ENCODE measurements at places on chromosomes 4 and X.

DNA sequence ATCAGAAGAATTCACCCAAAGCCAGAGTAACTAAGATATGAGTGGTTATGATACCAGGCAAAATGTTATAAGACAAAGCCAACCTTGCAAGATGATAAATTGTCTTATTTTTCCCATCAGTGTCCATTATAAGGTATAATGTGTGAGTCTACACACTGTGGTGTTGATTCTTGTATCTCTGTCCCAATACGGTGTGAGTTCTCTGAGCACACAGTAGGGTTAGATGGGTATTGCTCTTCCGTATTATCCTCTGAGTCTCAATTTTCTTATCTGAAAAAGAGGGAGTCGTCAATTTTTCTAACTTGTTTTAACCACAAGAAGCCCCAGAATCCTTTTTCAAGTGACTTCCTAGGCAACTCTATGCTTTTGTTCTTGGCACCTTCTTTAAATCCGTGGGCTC lies 69.9 kb downstream of the HMGB2 start:
- no peaks in the 10 kb centered on the region for H3K4me1 ChIP-seq
- no peak for DNase-seq
- no peak overlapping the region for H3K4me3 ChIP-seq
- no peaks in the 10 kb centered on the region for H3K27me3 ChIP-seq
- H3K27ac ChIP-seq: no peak overlapping the region

DNA sequence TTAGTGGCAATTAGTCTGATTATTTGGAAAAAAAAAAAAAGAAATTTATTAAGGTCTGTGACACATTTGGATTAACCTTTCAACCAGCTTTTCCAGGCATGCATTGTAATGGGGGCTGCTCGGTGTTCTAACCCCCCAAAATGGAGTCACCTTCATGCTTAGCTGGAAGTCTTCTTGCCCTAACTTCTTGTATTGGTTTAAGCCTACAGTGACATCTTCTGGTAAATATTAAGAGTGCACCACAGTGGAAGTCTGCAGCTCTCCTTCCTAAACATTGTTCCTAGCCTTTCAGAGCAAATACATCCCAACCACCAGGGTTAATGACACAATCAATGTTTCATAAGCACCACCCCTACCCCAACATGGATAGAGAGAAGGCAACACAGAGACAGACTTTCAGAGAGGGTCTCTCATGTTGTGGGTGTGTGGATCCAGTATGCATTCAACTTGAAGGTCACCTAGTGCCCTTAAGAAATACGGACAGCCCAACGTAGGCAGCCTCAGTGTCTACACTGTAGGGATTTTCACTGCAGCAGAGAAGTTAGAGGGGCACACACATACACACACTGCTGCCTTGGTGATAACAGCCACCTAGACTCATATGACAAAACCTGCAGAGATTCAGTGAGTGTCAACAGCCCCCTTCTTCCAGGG lies 142.9 kb upstream of the MBNL3 start:
- H3K27ac ChIP-seq: no peak overlapping the region
- H3K36me3 ChIP-seq: no peaks in the 10 kb centered on the region
- no peaks in the 10 kb centered on the region for H3K27me3 ChIP-seq
- no peaks in the 10 kb centered on the region for H3K4me1 ChIP-seq
- no peak for DNase-seq

- no peak overlapping the region for H3K4me3 ChIP-seq
- H3K36me3 ChIP-seq: no peaks in the 10 kb centered on the region
- no peaks in the 10 kb centered on the region for H3K4me1 ChIP-seq
- peak; percentile 48 for DNase-seq
These were observed 680.4 kb downstream of the DMD start for GRCh38 chrX:32530802-32531403.

- H3K27me3 ChIP-seq: no peaks in the 10 kb centered on the region
- H3K27ac ChIP-seq: no peak overlapping the region
- H3K36me3 ChIP-seq: no peaks in the 10 kb centered on the region
- H3K4me3 ChIP-seq: no peak overlapping the region
- H3K4me1 ChIP-seq: no peaks in the 10 kb centered on the region
These were observed 173.8 kb upstream of the MID1 start for GRCh38 chrX:10794203-10794630.

- no peaks in the 10 kb centered on the region for H3K4me1 ChIP-seq
- no peak overlapping the region for H3K4me3 ChIP-seq
- no peaks in the 10 kb centered on the region for H3K27me3 ChIP-seq
- no peak overlapping the region for H3K27ac ChIP-seq
- no peak for DNase-seq
These were observed 130.7 kb downstream of the ADAM29 start for GRCh38 chr4:175048906-175049305.

DNA sequence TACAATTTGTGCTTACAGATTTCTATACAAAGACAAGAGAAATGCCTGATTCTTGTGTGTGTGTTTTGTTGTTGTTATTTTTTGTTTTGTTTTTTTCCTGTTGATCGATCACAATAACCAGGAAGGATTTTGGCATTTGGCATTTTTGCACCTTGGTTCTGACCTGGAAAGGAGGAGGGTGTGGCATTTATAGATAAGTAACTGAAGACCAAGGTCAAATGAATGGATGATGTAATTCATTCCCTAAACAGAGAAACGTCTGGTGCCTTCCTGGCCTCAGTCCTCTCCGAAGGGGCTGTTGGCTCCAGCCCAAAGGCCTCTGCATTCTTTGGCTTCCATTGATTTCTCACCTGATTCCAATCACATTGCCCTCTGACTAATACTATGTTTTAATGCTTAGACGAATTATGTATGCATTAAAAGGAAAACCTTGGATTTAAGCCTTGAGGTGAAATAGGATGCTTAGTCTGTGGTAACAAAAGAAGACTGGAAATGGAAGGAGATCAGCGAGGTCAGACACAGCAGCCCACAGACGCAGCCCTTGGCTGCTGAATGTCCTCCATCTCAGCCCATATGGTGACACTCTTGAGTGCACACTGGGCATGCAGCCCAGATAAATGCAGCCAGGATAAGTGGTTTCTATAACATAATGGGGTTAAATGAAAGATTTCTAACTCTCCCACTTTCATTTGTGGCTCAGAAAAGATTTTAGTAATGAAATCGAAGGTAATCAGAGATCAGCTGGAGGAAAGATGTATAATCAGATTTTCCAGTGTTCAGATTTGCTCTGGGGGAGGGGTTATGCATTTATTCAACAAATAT lies 60.5 kb upstream of the TRIM2 start:
- no peaks in the 10 kb centered on the region for H3K36me3 ChIP-seq
- H3K27me3 ChIP-seq: no peaks in the 10 kb centered on the region
- H3K27ac ChIP-seq: no peak overlapping the region
